ENCODE measurements at places on chromosomes 5 and 9.

DNA sequence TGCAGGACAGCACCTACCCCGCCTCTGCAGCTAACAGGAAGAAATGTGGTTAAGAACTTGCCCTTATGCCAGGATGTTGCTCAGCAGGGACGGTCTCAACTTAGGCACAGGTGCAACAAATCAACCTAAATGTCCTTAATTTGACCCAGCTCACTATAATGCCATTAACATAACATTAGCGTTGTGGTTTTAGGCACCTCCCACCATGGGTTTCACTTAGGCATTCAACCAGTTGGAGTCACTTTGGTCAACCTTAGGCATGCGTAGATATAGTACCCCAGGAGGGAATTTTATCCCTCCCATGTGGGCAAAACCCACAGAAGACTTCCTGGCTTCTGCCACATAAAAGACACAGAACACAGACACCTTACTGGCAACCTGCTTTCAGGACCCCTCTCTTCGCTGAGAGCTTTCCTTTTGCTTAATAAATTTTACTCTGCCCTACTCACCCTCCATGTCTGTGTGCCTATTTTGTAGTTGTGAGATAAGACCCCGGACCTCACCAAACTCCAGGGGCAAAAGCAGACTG lies 8.7 kb upstream of the ERAP1 start:
- no peak for DNase-seq

DNA sequence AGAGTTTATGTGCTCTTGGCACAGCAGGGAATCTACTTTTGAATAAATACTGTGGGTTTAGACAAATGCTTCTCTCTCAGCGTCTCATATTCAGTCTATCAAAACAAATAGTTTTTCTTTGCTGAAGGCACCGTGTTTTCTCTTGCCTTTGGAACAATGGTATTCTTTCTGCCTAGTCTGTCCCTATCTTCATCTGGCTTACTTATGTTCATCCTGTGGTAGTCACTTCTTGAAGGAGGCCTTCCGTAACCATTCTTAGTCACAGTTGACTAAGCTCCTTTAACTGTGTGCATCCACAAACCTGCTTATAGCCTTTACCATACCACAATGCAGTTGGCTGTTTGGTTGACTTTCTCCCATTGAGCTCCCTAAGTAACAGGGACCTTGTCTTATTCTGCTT lies 45.9 kb downstream of the LARP1 start:
- no peak for DNase-seq

- DNase-seq, result no peak
Measured at GRCh38 chr5:87329114-87329513, 61.4 kb downstream of the RASA1 start.

GRCh38 chr5:74888117-74888516 lies 21.9 kb upstream of the FAM169A start:
- DNase-seq, result no peak

GRCh38 chr9:101582553-101582952 lies 12.2 kb downstream of the PPP3R2 start:
- no peak for DNase-seq

All from NCI-H226 (cell line).